ENCODE measurements at places on chromosomes 2 and 18.

DNA sequence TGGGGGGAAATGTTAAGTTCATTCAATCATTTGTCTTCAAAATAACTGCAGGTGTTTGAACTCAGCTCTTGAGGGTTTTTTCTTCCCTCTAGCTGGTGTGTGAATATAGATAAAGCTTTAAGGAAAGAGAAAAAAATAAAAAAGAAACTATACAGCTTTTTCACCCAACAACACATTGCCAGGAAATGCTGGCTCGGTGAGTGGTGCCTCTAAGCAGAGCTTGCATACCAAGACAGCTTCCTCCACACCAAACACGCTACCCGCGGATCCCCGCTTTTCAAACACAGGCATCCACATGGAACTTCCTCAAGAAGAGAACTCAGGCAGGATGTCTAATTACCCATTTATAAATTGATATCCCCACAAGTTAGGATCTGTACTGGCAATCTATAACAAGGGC is 69.8 kb upstream of the TANK start:
- no peak for DNase-seq

DNA sequence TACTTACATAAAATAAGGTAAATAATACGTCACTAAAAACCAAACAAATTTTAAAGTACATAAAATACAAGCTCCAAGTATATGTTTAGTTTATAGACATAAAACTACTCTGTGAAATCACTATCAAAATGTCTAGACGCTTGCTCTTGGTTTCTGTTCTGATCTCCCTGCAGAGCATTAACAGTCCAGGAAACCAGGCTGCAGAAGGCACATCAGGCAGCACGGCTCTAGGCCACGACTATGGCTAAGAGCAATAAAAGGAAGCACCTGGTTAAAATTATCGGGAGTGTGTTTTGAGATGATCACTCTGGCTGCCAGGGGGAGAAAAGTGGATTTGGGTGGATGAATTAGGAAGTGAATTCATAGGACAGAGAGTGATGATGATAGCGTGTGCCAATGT is 196.0 kb upstream of the SPHKAP start:
- DNase-seq: no peak

DNA sequence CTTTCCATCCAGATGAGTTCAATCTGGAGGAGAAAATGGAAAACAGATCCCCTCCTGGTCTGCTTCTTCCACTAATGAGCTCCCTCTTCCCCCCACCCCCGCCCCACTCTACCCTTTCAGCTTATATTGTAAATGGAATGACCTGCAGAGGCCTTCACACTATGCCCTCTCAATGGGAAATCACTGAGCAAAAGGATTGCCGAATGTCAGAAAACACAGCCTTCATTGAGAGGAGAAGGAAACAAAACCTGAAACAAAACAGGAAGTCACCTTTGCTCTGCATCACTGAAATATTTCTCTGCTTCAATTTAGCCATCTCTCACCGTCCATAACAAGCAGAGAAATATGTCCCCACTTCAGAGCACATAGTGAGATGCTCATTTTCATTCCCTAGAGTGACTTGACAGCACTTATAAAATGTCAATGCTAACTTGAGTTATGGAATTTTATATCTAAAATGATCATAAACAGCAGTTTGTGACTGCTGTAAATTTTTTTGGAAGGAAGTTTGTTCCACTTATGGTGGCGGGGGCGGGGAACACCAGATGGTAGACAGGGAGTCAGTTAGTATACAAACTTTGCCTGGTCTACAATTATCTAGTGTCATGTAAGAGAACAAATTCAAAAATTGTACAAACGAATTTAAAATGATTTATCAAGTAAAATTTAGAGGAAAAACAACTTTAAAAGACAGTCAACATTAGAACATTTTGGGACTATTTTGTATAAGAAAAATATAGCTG is 1.8 kb upstream of the FRZB start:
- no peak for DNase-seq

DNA sequence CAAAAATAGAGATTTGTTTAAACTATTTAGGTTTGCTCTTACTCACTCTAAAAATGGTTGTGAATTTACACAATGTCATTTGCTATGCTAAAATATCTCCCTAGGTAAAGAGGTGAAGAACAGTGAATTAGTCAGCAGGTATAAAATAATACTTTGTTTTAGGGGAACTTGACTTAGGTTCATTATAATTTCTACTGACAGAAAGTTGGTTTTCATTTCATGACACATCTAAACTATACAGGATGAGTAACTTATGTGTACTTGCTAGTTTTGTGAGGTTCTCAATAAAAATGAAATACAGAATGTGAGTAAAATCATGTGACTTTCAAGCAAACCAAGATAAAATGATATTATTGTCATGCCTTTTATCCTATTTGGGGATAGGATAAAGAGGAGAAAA is 66.0 kb downstream of the DIS3L2 start:
- DNase-seq: no peak

DNA sequence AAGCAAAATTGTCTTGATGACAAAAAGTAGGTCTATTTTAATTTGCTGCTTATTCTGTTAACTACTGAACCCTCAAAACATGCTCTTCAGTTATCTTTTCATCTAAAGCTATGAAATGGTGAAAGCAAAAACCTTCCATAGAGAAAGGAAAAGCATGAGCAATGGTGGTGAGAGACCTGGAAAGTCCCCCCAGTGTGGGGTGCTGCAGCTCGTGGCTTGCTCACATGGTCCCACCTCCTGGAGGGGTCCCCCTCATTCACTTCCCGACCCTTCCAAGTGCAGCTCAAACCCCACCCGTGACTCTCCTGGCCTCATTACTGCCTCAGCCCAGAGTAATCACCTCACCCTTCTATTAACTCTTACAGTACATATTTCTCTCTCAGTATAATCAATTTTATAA is 301.8 kb upstream of the HNRNPA3 start:
- DNase-seq: no peak

- DNase-seq: no peak
Measured at GRCh38 chr2:234422273-234422732, 74.6 kb downstream of the ARL4C start.

GRCh38 chr2:163834221-163834620 is 98.4 kb upstream of the FIGN start:
- DNase-seq: no peak

GRCh38 chr2:25371253-25372241 is 29.8 kb upstream of the DNMT3A start:
- no peak for DNase-seq

- DNase-seq: no peak
Measured at GRCh38 chr2:181788897-181789555, 102.5 kb upstream of the ITPRID2 start.

- DNase-seq: no peak
Measured at GRCh38 chr2:105739944-105740530, 4.7 kb upstream of the NCK2 start.

DNA sequence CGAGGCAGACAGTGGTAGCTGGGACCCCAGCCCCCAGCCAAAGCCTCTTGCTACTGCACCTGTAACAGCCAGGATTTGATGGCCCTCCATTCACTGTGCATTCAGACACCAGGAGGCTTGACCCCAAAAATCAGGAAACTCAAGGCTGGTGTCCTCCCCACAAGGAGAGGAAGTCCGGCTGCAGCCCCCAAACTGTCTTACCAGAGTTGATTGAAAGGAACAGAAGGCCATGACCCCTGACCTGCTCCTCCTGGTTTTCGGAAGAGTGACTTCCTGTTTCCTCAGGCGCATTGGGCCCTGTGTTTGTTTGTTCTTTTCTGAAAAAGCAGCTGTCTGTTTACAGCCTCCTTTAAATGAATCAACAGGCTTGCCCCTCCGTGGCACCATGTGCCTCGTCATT is 111.6 kb downstream of the RNF144A start:
- DNase-seq: no peak

GRCh38 chr2:59903994-59904544 is 649.4 kb downstream of the BCL11A start:
- DNase-seq: peak; percentile 24

GRCh38 chr18:58267493-58267892 is 223.5 kb downstream of the NEDD4L start:
- no peak for DNase-seq

All from NCI-H146 (cell line).